ENCODE measurements at places on chromosomes 1 and 21.

GRCh38 chr21:46218906-46219590 is 9.5 kb downstream of the LSS start:
- DNase-seq = no peak

DNA sequence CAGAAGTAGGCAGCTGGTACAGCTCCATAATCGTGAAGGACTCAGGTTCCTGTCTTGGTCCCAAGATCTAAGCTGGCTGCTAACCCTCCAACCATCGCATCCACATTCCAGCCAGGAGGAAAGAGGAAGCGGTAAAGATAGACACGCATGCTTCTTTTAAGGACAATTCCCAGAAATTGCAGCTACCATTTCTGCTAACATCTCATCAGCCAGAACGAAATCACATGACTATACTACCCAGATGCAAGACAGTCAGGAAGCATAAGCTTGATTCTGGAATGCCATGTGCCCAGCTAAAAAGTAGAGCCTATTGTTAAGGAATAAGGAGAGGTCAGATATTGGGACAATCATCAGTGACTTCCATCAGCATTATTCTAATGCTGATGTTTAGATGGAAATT is 110.4 kb downstream of the EPHB2 start:
- no peak for DNase-seq

DNA sequence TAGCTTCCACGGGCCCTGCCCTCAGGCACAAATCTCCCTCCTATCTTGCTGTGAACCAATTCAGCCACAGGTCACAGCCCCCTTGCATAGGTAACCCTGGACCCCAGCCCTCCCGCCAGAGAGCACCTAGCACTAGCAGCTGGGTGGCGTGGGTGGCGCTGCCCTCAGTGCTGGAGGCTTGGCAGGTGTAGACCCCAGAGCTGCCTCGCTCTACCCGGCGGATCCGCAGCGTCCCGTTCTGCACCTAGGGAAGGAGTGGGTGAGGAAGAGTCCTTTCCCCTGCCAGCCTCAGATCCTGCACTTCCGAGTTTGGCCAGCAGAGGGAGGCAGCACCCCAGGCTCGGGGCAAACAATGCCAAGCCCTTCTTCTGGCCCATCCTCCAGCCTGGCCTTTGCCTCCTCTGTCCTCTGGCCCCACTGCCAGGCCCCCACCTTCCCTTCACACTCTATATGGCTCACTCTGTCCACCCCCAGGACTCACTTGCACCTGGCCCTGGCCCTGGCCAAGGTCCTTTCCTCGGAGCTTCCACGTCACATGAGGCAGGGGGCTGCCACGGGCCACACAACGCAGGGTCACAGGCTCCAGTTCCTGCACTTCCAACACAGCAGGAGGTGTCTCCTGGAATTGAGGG is 9.0 kb downstream of the IGSF9 start:
- no peak for DNase-seq

- no peak for DNase-seq
Measured at GRCh38 chr21:14866859-14867765, 197.7 kb downstream of the NRIP1 start.

- no peak for DNase-seq
Measured at GRCh38 chr1:247402120-247402675, 13.8 kb upstream of the NLRP3 start.

GRCh38 chr1:226600254-226600653 is 51.7 kb downstream of the STUM start:
- DNase-seq = no peak

- no peak for DNase-seq
Measured at GRCh38 chr1:180952657-180953013, 39.9 kb downstream of the KIAA1614 start.

DNA sequence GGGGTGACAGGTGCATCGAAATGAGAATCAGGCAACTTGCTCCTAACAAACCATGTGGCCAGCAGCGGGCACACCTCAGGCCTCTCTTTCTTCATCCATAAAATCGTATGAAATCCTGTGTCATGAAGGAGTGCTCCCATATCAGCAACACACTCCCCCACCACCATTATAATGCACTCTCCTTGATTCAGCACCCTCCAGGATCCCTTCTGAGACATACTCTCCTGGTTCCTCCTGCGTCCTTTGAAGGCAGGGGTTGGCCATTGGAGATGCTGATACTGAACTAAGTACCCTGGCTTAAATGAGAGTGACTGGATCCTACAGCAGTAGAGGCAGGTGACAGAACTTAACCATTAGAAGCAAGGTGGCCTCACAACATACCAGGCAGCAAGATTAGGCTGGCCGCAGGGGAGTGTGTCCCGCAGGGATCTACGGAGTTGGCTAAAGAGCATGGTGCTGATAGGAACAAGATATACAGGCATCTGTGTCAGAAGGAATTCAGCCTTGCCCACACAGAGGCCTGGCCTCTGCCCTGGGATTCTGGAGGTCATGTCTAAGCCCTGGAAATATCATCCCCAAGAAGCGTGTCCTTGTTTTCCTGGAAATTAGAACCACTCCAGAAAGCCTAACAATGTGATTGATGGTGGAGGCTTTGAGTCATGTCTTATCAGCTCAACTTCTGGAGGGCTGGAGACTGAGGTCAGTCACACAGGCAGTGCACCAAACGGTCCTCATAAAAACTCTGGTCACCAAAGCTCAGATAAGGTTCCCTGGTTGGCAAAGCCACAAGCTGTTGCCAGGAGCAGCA is 16.8 kb downstream of the S100A7A start:
- no peak for DNase-seq

DNA sequence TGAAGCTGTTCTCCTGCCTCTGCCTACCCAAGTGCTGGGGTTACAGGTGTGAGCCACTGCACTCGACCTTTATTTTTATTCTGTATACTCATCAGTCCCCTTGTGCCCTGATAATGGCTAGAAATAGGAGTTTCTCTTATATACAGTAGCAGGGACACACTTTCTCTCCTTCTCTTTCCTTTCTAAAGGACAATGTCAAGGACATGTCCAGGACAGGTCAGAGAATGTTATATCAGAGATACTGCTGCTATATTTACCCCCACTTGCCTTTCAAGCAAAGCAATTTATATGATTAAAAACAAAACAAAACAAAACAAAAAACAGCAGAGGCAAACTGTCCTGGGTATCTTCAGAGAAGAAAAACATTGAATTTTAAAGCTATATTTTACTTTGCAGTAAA is 43.2 kb upstream of the LRIG2 start:
- DNase-seq = no peak

DNA sequence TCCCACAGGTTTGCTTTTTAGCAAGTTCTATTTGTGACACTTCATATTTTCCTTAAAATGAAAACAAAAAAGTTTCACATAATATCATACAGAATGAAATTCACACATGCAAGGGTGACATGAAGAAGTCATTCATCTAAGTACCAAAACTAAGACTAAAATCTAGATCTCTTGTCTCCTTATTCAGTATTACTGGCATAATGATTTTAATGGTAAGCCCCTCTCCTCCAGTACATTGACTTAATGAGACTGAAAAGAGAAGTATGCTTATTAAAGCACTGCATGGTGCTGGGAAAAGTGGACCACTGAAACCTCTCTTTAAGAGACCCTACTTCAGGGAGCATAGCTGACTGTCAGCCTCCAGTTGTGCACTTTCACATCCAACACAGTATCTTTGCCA is 99.5 kb downstream of the NEGR1 start:
- no peak for DNase-seq

- no peak for DNase-seq
Measured at GRCh38 chr1:94906382-94906781, 20.5 kb downstream of the CNN3 start.

GRCh38 chr1:170067253-170067819 is 7.2 kb downstream of the KIFAP3 start:
- DNase-seq = no peak

DNA sequence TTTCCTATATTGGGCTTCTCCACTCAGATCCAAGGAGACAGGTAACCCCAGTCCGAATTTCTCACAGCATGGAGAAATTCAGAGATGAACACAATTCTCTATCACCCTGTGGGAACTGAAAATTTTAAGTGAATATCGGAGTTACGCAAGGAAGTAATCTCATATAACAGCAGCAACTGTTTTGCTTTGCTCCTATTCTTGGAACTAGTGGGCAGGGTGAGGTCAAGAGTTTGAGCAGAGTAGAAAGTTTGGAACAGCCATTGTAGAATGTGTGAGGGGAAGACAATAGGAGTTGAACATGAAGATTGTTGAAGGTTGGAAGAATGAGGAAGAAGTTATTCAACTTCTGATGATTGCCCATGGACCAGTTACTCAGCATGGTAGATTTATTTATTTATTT is 24.3 kb upstream of the SLC35D1 start:
- DNase-seq = no peak

DNA sequence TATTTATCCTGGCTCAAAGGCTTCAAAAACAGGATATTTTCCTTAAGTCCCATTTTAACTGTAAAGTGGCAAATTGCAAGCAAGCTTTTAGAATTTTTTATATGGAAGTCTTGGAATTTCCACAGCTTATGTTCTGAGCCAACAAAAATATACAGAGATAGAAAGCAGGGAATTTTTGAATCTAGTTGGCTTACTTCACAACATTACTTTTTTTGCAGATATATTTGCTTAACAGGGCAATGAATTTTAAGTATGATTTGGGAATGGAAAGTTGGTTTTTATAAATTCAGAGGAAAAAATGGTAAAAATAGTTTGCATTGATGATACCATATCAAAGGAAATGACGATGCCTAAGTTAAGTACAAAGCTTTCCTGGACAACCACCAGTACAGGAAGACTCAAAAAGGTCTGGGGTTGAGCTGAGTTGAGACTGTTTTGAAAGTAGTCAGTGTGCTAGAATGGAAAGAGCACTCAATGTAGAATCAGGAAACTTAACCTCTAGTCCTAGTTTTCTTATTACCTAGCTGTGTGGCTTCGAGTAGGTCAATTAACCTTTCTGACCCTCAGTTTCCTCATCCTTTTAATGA is 11.0 kb upstream of the VCAM1 start:
- no peak for DNase-seq

DNA sequence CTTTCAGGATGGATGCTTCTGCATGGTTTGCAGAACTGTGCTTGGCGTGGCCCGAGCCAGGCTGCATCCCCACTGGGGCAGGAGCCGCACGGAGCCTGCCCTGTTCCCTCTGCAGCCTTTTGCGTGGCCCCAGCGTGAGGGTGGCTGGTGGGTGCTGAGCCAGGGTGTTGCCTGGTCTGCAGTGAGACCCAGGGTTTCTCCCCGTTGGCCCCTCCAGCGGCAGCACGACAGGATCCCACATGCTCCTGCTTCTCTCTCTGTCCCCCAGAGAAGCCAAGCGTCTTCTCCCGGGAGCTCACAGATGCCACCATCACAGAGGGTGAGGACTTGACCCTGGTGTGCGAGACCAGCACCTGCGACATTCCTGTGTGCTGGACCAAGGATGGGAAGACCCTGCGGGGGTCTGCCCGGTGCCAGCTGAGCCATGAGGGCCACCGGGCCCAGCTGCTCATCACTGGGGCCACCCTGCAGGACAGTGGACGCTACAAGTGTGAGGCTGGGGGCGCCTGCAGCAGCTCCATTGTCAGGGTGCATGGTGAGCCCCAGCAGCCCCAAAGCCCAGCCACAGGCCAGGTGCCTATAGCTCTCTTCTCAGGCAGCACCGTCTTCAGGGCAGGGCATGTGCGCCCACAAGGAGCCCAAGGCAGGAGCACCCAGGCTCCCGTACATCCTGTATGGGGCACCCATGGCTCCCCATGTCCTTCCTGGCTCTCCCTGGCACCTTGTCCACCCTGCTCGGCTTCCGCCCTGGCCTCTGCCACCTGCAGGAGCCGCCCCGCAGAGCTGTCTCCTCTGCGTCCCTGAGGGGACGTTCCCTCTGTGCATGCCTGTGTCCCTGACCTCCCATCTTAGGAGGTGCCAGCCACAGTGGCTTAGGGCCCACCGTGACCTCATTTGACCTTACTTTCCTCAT is 78.9 kb downstream of the OBSCN start:
- no peak for DNase-seq

- DNase-seq = no peak
Measured at GRCh38 chr1:64598100-64598571, 128.2 kb downstream of the CACHD1 start.

DNA sequence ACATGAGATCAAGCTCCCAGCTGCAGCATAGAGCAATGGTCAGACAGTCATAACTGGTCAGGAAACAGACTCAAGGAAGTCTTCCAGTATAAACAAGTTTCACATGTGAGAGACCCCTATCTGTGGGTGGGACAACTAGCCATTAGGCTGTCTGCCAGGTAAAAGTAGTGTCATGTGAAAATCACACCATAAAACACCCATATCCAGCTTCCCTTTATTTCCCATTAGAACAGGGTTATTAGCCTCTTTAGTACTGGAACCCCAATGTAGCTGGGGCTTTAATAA is 426.7 kb downstream of the KCNT2 start:
- DNase-seq = no peak

GRCh38 chr1:114720492-114720891 is 3.9 kb upstream of the NRAS start:
- DNase-seq = no peak

- no peak for DNase-seq
Measured at GRCh38 chr1:87426463-87427249, 98.0 kb downstream of the LMO4 start.

All from putamen (tissue), 1 donor.